ENCODE measurements at places on chromosomes 5 and 9.

DNA sequence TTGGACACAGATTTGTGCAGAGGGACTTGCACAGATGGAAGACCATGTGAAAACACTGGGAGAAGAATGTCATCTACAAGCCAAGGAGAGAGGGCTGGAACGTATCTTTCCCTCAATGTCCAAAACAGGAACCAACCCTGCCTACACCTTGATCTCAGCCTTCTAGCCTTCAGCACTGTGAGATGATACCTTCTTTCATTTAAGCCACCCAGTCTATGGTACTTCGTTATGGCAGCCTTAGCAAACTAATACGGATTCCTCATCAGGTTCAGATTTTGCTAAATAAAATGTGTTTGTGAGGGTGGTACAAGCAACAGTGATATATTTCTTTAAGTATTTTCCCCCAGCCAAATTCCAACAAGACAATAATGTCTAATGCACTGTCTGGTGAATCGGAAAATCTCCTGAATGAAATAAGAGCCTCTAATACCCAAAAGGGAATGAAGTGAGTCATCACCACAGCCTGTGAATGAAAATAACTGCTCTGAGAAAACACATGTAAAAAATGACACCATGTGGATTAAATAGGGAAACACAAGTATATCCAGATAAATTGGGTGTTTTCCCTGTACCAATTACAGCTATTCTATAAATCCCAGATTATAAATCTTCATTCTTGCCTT, 182.8 kb upstream of the TARS1 start:
- DNase-seq: no peak

DNA sequence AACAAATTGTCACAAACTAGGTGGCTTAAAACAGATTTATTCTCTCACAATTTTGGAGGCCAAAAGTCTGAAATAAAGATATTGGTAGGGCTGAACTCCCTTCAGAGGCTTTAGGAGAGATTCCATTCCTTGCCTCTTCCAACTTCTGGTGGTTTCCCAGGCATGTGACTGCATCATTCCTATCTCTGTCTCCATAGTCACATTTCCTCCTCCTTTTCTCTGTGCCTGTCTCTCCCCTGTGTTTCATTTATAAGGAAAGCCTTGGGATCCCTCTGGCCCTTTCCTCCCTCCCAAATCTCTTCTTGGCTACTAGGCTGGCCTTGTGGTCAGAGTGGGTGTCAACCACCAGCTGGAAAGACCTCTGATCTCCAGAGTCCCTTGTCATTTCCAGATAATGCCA, 78.2 kb downstream of the SNX18 start:
- no peak for DNase-seq

GRCh38 chr5:15687401-15687800, 187.4 kb downstream of the FBXL7 start:
- no peak for DNase-seq

- no peak for DNase-seq
These were observed 339.0 kb upstream of the CTNND2 start for GRCh38 chr5:12242950-12243888.

GRCh38 chr5:170424629-170425028, 35.5 kb upstream of the KCNMB1 start:
- DNase-seq: no peak

DNA sequence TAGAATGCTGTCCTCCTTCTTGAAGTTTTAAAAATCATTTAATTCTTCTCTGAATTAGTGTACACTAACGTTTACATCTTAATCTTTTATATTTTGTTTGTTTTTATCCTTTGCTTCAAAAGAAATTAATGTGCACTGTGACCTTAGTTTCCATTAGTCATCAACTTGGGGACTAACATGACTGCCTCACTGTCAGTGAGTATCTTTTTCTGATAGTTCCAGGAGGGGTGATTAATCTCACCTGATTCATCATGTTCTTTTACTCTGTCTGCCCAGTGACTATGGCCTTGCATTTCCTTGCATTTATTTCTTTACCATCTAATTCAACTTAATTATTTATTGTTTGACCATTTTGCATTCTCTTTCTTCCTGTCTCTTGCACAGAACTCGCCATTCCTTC, 33.4 kb upstream of the NR3C1 start:
- no peak for DNase-seq

- DNase-seq: no peak
These were observed 677 bp upstream of the TXNDC15 start for GRCh38 chr5:134873494-134873893.

- no peak for DNase-seq
These were observed 14.9 kb downstream of the TJP2 start for GRCh38 chr9:69188975-69189374.

- DNase-seq: no peak
These were observed 662 bp downstream of the SUSD3 start for GRCh38 chr9:93059011-93059714.

DNA sequence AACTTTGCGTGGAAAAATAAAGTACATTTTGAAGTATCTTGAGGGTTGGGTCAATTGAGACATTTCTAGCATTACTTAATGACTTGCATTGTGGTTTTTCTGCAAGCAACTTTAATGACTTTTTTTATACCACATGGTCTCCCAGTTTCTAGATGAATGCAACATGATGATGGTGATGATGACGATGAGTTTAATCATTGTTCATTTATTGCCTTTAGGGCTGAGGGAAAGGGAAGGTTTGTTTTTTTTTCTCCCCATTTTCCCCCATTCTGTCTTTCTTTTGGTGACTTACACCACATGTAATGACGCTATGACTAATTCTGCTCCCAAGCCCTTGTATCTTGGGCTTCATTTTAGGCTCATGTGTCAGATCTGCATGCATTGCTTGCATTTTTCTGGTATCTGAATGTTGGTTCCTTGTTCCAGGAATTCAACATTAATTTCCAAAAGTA, 57.7 kb upstream of the NXNL2 start:
- no peak for DNase-seq

DNA sequence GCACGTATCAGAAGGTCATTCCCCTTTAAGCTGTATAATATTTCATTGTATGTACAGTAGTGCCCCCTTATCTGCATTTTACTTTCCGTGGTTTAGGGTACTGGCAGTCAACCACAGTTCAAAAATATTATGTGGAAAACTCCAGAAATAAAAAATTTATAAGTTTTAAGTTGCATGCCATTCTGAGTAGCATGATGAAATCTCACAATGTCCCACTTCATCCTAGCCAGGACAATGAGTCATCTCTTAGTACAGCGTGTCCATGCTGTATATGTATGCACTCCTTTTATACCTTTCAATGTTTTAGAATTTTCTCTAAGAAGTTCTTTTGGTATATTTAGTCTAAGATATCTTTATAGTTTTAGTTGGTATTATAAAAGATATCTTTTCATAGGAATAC, 115.0 kb upstream of the HAND1 start:
- no peak for DNase-seq

GRCh38 chr5:129094924-129095899, 663 bp downstream of the ISOC1 start:
- DNase-seq: peak; percentile 25

- DNase-seq: no peak
These were observed 527.5 kb downstream of the PRR16 start for GRCh38 chr5:120991569-120991968.

DNA sequence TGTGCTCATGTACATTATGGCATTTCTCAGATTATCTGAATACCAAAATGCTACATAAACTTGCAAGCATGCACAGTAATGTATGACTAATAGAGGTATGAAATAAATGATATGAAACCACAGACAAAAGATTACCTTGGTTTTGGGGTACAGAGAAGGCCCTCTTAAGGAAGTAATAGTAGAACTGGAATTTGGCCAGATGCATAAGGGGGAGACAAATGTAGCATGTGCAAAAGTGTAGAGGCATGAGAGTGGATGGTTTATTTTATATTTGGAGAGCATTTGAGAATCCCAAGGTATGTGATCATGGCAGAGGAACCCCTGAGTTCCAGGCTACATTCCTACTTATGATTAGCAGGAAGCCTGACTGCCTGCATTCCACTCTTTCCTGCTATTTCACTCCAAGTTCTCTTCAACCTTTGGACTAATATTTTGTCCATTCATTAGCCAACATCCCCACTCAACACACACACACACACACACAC, 74.2 kb downstream of the MAMDC2 start:
- no peak for DNase-seq

DNA sequence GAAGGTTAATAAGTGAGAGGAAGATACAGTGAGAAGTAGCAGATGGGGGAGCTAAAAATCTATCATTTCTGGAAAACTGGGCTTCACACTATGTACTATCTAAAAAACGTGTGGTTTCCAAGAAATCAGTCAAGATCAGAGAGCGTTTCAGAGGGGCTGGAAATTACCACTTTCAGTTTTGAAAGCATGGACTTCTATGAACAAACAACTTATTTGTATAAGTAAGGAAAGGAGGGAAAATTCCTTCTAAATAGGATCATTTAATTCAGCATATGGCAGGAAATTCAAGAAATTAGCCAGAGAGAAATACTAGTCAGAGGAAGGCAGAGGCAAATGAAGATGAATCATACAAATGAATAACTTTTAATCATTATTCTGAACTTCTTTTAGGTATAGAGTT, 11.3 kb downstream of the TNC start:
- DNase-seq: no peak

GRCh38 chr5:113574417-113574816, 60.9 kb downstream of the YTHDC2 start:
- DNase-seq: no peak

GRCh38 chr5:69230181-69230580, 4.5 kb upstream of the CDK7 start:
- no peak for DNase-seq

DNA sequence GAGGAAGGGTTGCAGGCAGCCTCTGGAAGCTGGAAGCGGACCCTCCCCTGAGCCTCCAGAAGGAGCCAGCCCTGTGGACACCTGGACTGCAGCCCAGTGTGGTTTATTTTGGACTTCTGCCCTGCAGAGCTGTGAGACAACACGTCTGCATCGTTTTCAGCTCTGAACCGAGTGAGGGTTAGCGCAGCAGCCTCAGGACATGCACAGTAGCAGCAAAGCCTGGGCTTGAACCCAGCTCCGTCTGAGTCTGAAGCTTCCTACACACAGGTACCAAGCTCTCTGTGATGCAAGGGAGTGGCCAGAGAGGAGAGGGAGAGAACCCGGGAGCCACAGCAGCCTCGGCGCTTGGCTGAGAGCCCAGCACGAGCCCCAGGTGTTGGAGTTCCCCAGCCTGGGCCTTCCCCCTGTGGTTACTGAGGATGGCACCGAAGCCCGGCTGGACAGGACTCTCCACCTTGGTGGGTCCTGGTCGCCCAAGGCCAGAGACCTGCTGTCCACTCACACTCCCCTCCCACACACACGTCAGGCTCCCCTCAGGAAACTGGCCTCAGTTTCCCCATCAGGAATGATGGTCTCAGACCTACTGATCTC, 128.2 kb downstream of the OLFM1 start:
- DNase-seq: no peak

DNA sequence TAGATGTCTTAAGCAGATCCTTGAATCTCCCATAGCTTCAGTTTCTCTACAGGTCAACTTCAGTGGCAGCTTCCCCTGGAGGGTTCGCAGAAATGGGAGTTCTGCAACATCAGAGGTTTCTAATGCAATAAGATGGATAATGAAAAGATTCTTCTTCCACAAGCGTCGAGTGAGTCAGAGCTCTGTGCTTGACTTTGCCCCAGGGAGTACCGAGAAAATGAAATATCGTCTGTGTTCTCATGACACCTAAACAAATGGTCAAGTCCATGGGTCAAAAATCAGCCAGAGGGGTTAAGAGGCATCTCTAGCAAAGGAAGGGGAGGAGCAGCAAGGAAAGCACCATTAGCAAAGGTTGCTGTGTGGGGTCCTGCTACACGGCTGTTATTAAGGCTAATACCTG, 3.2 kb upstream of the ADRA1B start:
- no peak for DNase-seq

GRCh38 chr5:145562931-145563330, 272.2 kb downstream of the PRELID2 start:
- DNase-seq: no peak

DNA sequence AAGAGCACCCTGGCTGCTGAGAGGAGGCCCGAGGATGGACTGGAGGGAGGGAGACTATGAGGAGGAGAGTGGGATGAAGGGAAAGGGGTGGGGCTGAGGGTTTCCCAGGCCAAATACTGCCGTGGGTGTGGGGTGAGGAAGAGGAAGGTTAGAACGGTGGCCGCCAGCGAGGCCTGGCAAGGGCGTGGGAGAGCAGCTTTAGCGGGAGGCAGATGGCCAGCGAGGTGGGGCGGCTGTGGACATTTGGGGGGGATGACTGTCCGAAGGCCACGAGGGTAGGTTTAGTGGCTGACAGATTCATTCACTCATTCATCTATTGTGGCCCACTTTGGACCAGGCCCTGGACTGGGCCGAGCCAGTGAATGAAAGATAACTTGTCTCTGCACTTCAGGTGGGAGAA, 47.8 kb upstream of the NEURL1B start:
- no peak for DNase-seq
